ENCODE measurements at places on chromosomes 2 and 18. TPM values are rescaled to one million over a fixed set of nuclear protein-coding genes. Genes with fewer than 3 reads are reported as not detected.

Gene GCG
- total RNA-seq, result not detected

DNA sequence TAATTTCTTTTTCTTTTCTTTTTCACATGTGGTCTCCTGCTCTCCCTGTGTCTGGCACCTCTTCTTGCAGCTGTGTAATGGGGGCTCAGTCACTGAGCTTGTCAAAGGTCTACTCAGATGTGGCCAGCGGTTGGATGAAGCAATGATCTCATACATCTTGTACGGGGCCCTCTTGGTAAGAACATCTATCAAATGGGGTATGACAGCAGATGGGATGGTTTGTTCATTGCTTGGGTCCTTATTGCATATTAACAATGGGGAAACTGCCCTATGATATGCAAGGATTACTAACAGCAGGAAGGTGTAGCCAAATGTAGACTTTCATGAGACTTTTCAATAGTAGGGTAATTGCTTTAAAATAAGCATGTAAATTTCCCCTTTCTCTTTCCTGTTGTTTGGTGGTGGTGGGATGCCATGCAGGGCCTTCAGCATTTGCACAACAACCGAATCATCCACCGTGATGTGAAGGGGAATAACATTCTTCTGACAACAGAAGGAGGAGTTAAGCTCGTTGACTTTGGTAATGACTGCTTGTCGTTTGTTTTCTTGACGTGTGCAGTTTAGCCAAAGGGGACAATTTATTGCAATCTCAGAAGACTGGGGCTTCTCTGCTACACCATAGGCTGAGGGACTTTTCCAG, 36.5 kb downstream of the MYO3B start:
- DNase-seq, result no peak

Gene NGEF
- 0.14 TPM for total RNA-seq

Gene C2orf72
- total RNA-seq, result not detected

Gene KCNG2
- total RNA-seq, result not detected

- peak; percentile 30 for DNase-seq
These were observed 153.6 kb upstream of the CCDC195 start for GRCh38 chr2:224869601-224870233.

DNA sequence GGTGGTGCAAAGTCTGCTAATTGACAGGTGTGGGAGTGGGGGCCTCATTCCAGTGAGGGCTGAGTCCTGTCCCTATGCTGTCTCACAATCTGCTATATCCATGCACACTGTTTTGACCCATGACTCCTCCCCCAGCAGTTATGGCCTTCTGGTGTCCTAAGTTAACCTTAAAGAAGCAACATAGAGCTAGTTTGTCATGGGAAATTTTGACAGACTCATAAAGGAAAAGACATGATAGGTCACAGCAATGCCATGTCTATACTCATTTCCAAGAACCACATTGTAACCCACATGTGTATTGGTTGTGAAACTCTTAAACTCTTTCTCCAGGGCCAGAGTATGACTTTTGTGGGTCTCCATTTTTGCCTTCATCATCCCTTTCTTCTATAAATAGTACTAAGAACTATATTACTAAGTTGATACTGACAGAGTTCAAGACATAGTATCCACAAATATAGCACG, 78.2 kb upstream of the SLC1A4 start:
- DNase-seq, result no peak

DNA sequence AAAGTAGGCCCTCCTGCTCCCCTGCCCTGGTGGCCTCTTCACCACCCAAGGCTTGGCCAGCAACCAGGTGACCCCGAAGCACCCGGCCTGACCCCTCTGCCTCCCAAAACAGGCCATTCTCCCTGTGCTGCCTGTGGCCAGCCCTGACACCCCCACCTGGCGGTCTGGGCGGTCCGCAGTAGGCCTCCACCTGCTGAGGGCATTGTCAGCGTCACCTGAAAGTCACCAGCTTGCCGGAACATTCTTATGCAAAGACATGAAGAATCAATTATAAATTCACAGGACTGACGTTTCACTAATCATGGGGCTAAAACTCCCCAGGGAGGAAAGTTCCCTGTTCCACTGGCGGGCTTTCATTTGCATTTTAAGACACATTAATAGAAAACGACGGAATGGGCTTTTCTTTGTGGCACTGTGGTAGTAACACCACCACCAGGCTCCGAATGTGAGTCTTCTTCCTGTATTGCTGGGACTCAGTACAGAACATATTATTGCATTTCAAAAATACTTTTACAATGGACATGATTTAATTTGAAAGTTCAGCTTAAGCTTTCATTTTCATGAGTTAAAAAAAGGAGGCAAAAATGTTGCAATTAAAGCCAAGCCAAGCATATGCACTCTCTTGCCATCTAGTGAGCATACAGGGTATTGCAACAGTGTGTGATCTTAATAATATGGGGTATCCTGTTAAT, 57.4 kb downstream of the ADI1 start:
- no peak for DNase-seq

Measured in pulmonary artery endothelial cell (primary cell).